ENCODE measurements at places on chromosomes 11 and 22. TPM values are rescaled to one million over a fixed set of nuclear protein-coding genes. Genes with fewer than 3 reads are reported as not detected.

The FAT3 gene
- not detected for total RNA-seq

The SLC22A25 gene
- total RNA-seq, result not detected

The IPO7 gene
- total RNA-seq, result 111 TPM

The TMPRSS5 gene
- total RNA-seq, result 0.66 TPM

The MYOD1 gene
- not detected for total RNA-seq

The CELSR1 gene
- 0.41 TPM for total RNA-seq

The OR51I1 gene
- not detected for total RNA-seq

The HEPHL1 gene
- not detected for total RNA-seq

The FGF4 gene
- total RNA-seq, result not detected

The CFAP68 gene
- total RNA-seq, result 13.9 TPM

The PGA5 gene
- not detected for total RNA-seq

The SCGB1D1 gene
- total RNA-seq, result not detected

All from T-helper 2 cell treated with Interferon-gamma antibody and Interleukin-4, amounts not matched to agents 100 ng/mL and 5 ng/mL, for 36 hours (primary cell).